Panc1 (cell line): ENCODE measurements at places on chromosomes 12 and 14.

GRCh38 chr12:68279227-68280054 lies 26.0 kb upstream of the IL22 start:
- DNase-seq, result no peak

GRCh38 chr12:104420868-104421267 lies 35.9 kb upstream of the CHST11 start:
- no peak for DNase-seq

DNA sequence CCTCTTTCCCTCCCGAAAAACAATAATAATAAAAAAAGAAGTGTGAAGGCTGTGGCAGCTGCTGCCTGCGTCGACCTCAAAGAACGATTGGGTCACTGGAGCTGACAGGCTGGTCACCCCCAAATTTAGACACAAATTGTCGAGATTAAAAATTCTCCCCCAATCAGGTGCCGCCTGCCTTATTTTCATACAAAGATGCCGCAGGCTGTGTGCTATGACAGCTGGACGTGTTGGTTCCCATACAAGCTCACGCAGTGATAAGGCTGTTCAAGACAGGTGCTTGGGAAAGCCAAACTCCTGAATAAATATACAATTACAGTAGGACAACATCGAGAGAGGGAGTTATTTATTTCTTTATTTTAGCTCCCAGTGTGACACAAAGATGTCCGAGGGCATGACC lies 1041.8 kb downstream of the VRK1 start:
- no peak for DNase-seq

- DNase-seq, result no peak
Observed at GRCh38 chr12:23197266-23197665, 572.3 kb downstream of the ETNK1 start.

DNA sequence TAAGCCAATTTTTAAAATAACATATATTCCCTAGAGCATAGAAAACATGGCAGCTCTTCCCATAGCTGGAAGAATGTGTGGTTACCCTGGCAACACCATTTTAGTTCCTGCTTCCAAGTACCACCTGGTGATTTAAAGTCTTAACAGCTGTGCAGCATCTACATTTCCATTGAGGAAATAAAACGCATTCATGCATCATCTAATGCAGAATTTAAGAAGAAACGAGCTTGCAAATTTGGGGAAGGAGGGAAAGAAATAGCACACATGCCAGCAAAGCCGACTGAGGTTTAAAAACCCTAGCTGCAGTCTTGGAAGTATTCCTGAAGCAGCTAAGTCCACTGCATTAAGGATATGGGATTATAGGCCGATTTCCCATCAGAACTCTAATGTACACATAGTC lies 22.8 kb upstream of the SLC38A2 start:
- DNase-seq, result no peak

DNA sequence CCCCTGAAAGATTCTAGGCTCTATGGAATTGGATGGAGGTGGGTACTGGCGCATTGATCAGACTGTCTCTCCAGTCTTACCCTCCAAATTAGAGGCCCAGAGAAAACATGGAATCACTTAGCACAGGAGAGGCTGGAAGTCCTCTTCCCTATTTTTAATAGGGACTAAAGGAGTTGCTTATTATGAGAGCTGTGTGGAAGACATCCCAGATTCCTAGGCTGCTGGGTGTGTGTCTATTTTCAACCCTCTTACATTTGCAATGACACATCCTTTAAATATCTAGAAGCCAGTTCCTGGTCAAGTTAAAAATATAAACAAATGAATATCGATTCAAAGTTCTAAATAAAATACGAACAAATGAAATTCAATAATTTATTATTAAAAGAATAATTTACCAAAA lies 58.3 kb upstream of the ARID2 start:
- no peak for DNase-seq

- DNase-seq, result no peak
Observed at GRCh38 chr12:109542014-109542413, 31.3 kb downstream of the MMAB start.

- no peak for DNase-seq
Observed at GRCh38 chr14:91899806-91900205, 32.5 kb upstream of the TC2N start.

DNA sequence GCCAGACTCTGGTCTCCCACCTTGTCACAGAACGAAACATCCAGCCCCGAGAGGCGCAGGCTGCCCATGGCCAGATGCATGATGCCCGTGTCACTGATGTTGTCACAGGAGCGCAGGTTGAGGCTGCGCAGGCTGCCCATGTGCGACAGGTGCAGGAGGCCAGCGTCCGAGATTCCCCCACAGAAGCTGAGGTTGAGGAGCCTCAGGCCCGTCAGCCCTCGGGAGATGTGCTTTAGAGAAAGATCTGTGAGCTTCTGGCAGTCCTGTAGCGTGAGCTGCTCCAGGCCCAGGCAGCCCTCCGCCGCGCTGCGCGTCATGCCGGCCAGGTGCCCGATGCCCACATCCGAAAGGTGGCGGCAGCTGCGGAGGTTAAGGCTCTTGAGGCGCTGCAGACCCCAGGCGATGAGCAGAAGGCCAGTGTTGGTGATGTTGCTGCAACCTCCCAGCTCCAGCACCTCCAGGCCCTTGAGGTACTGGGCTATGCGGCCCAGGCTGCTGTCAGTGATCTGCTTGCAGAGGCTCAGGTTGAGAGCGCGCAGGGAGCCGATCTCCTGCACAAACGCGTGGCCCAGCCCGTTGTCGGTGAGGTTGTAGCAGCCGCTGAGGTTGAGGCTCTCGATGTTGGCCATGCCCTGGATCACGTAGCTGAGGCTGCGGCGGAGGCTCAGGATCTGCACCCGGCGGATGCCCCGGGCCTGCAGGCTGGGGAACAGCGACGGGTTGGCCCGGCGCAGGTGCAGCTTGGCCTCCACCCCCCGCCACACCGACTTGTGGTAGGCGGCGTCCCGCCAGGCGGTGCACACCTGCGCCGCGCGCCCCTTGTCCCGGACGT lies 991 bp downstream of the FBXL14 start:
- no peak for DNase-seq

DNA sequence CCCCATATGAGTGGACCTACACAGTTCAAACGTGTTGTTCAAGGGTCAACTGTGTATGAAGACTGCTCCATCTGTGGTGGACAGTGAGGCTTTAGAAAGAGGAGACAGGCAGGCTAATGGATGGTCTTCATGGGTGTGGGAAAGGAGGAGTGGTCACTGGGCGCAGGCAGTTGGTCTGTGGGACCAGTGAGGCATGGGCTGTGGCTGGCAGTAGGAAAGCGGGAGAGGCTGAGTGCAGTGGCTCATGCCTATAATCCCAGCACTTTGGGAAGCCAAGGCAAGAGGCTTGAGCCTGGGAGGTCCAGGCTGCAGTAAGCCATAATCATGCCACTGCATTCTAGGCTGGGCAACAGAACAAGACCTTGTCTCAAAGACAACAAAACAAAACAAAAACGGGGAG lies 2.0 kb upstream of the NR4A1 start:
- no peak for DNase-seq
